Left colon (tissue), 2 donors: ENCODE measurements at places on chromosomes 7 and 10.
A peak's percentile ranks its signal among the peaks of the same experiment; 100 is the strongest.

DNA sequence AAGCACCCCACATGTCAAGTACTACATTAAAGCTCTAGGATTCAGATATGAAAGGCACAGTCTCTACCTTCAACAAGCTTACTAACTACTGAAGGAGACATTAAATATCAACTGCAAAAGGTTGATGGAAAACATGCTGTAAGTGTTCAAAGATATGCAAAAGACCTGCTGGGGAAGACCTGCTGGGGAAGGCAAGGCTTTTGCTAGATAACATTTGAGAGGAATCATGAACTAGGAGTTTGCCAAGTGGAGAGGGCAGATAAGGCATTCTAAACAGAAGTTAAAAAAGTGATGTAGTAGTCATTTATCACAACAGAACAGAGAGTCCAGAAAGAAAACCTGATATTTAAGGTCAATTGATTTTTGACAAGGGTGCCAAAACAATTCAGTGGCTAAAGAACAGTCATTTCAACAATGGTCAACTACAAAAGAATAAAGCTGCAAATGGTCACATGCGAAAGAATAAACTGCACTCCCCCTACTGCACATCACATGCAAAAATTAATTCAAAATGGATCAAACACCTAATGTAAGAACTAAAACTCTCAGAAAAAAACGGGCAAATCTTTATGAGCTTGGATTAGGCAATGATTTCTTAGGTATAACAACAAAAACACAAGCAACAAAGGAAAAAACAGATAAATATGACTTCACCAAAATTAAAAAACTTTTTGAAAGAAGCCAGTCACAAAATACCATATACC, 23.0 kb upstream of the MSS51 start:
- no peak for DNase-seq

- no peak for DNase-seq
Measured at GRCh38 chr10:1036341-1036791, 10.7 kb upstream of the IDI2 start.

DNA sequence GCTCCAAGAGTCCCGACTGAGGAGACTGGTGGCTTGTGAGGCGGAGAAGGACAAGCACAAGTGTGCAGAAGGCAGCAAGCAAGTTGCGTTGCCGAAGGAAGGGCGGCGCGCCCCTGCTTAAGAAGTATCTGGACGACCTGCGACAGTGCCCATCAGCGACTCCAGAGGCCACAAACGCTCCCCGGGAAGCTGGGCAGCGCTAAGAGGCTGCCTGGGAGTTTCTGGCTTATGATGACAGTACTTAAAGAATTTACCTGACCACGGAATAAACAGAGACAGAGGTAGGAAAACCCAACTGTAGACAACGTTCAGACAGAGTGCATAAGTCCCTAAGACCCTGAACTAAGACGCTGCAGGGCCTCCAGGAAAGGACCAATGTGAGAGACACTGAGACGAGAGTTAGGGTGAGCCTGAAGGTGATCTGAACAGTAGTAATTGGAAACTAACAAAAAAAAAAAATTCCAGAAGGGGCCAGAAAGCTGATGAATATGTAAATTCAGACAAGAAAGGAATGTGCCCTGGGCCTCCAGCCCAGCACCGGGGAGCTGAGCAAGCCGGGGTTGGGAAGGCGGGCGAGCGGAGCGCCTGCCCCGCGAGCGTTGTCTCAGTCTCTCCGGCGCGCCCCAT, 1.0 kb downstream of the OSBPL3 start:
- peak; percentile 36 for DNase-seq

- DNase-seq = no peak
Measured at GRCh38 chr10:75825235-75825634, 393.8 kb downstream of the LRMDA start.

GRCh38 chr7:70480927-70481569, 650.9 kb upstream of the GALNT17 start:
- DNase-seq = no peak

GRCh38 chr10:42753507-42754154, 29.0 kb upstream of the BMS1 start:
- DNase-seq = no peak

DNA sequence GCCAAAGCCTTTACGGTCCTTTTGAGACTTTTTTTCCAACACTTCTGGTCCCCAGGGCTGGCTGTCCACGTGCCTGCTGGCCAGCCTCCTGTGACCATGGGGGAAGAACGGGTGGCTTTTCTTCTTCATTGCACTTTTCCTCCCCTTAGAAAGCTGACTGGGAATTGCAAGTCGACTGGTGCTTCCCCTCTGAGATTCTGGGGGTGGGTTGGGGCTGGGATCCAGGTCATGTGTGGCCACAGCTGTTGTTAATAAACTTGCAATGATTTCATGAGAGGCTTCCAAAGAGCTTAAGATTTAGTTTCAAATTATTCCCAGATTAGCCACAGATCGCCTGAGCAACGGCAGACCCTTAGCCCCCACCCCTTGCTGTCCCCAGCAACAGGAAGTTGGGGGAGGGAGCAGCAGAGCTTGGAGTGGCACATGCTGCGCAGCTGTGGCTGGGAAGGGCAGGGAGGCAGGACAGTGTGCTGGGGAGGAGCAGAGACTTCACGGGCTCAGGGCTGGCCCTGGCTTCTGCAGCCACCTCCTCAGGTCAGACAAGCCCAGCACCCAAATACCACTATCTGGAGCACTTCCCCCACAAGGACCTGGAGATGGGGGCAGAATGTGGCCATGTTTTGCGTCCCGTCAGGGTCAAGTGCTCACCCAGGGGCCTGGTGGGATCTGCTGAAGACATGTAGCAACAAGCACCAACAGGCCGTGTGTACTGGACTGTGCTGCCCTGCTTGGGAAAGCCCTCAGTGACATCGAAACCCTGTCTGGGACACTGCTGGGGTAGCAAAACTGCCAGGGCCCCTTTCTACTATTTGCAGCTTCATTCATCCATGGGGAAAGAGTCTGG, 147.1 kb downstream of the RNF216 start:
- DNase-seq = peak; percentile 61

DNA sequence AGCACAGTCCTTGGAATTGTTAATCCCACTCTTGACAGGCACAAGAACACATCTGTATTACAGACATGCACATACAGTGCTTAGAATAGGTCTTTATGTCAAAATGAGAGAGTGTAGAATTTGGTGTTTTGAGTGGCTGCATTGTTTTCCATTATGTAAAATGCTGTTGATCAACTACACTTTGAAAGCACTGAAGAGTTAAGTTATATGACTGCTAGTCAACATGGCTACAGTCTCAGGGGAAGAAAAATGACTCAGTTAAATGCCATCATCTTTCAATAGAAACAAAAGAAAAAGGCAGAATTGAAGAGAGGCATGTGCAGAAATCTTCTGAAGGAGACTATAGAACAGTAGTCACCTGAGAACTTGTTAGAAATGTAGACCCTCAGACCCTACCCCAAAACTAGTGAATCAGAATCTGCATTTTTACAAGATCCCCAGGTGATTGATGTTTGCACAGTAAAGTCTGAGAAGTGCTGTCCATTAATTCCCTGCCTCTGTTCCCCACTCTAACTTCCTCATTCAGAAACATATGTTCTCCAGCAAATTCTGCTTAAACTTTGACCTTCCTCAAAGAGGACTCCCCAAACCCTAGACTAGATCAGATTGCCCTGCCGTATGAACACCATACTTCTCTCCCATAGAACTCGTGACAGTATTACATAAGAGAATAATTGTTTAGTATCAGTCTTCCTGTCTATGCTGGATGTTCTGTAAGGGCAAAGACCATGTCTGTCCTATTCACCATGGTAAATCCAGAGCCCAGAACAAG, 16.0 kb downstream of the SND1 start:
- no peak for DNase-seq

DNA sequence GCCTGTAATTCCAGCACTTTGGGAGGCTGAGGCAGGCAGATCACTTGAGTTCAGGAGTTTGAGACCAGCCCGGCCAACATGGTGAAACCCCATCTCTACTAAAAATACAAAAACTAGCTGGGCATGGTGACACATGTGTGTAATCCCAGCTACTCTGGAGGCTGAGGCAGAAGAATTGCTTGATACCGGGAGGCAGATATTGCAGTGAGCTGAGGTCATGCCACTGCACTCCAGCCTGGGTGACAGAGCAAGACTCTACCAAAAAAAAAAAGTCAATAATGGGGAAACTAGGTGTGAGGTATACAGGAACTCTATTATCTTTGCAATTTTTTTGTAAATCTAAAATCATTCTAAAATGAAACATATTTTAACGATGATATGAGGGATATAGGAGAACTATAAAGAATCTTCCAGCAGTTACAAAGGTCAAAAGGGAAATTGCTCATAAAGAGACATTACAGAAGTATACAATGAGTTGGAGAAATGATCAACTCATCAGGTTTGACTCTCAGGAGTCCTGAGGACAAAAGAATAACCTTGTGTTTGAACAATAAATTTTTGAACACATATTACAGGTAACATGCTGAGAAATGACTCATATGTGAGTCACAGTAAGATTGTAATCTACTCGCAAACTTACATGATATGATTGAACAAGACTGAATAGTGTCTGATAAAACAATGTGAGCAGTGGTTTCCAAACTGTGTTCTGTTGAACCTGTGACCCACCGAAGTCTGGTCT, 272.6 kb downstream of the FGFR2 start:
- DNase-seq = no peak

GRCh38 chr7:4774658-4775249, 669 bp upstream of the AP5Z1 start:
- DNase-seq = no peak

DNA sequence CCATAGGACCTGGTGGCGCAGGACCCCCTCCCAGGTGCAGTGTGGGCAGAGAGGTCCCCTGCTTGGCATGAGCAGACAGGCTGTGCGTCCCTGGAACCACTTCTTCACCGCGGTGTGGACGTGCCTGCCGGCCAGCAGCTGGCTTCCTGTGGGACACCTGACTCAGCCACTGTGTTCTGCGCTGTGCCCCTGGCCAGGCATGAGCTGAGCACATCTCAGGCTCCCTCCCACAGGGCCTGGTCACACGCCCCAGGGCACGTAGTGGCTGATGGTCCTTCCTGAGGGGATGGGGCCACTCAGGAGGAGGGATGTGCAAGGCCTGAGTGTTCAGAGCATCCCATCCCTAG, 3.5 kb upstream of the DEPP1 start:
- DNase-seq = no peak

- DNase-seq = no peak
Measured at GRCh38 chr7:15647309-15647708, 39.2 kb downstream of the MEOX2 start.

DNA sequence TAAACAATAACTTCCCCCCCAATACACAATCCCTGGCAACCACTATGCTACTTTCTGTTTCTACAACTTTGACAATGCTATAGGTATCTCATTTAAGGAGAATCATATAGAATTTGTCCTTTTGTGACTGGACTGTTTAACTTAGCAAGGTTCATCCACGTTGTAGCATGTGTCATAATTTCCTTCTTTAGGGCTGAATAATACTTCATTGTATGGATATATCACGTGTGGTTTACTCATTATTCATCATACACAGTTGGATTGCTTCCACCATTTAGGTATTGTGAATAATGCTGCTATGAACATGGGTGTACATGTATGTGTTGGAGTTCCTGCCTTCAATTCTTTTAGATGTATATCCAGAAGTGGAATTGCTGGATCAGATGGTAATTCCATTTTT, 111.0 kb downstream of the LMBR1 start:
- DNase-seq = no peak

GRCh38 chr7:19713676-19714075, 4.8 kb upstream of the POLR1F start:
- DNase-seq = no peak

GRCh38 chr10:62071846-62072281, 170.4 kb downstream of the ARID5B start:
- no peak for DNase-seq

DNA sequence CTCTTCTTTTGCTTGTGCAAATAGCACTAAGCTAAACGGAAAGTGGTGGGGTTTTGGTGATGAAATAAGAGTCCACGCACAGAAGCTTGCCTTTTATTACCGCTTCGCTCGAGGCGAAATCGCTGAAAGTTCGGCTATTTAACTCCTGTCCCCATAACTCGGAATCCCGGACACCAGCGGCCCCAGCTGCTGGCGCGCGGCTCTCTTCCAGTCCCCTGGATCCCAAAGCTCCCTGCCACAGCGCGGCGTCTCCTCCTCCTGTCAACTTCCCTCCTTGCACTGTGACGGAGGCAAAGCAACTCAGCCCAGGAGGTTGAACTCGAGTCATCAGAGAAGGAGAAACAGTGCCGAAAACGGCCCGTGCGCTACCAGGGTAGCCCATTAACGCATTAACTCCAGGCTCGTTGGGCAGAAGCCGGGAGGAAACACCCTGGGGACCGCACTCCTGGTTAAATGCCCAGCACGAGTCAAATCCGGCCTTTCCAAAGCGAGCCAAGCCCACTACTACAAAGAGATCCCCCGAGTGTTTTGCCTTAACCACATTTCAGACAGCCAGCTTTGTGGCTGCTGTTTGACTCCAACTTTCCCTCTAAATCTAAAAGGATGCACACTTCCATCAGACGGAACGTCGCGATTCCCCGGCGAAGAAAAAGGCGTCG, 1.3 kb downstream of the SEMA3D start:
- DNase-seq = peak; percentile 15

- no peak for DNase-seq
Measured at GRCh38 chr7:39670052-39670451, 46.7 kb downstream of the RALA start.

- DNase-seq = no peak
Measured at GRCh38 chr10:126243971-126244370, 144.3 kb downstream of the ADAM12 start.

DNA sequence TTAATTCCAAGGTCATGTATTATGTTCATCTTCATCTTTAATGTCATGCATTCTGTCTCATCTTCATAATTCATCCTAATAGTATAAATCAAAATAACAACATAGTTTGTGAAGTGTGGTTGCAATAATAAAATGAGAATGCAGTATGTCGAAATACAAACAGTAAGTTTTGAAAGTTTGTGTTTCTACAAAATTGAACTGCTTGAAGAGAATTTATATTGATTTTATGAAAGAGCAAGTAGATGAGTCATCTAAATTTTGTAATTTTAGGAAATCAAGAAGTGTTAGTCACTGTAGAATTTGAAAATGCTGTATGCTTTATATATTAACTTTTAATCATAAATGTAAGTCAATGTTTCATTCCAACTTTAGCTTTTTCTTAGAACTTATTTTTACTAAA, 190.5 kb upstream of the PPP1R3A start:
- no peak for DNase-seq

- no peak for DNase-seq
Measured at GRCh38 chr7:46864716-46865115, 717.2 kb downstream of the TNS3 start.

DNA sequence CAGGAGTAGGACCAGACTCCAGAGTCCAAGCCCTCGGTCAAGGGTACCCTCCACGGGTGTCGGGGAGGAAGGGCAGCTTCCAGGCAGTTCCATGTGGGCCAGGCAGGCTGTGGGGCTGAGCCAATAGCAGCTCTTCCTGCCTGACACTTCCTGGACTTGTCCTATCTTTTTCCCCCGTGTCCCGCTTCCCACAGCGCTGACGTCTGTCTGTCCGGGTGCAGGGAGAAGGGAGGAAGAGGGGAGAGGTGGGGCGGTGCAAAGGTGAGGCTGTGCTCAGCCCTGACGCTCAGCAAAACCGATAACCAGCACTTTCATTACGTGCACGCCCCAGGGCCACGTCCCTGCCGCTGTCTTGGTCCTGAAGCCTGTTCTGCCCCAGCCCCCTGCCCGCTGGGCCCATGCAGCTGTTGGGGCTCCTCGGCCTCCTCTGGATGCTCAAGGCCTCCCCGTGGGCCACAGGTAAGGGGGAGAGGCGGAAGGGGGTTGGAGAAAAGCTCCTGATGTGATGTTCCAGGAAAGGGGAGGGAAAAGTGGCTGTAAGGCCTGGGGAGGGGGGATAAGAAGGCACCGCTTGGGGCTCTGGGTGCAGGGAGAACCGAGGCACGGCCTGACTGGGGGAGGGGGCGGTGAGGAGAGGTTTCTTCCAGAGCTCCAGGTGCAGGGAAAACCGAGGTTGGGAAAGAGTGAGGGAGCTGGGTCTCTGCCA, at the start of gene MUC3A:
Gene MUC3A, plus strand, starts transcription at position 308 of the 706 bp plus-strand sequence. Its CDS starts 91 bp downstream, at position 399.
- DNase-seq = peak; percentile 86
